Stimulated activated CD8-positive, alpha-beta memory T cell treated with anti-CD3 and anti-CD28 coated beads, Interleukin-12 subunit alpha, Interleukin-12 subunit beta, amount 100 ng/mL, for 4 hours (primary cell): ENCODE measurements at places on chromosomes 2 and 18.

DNA sequence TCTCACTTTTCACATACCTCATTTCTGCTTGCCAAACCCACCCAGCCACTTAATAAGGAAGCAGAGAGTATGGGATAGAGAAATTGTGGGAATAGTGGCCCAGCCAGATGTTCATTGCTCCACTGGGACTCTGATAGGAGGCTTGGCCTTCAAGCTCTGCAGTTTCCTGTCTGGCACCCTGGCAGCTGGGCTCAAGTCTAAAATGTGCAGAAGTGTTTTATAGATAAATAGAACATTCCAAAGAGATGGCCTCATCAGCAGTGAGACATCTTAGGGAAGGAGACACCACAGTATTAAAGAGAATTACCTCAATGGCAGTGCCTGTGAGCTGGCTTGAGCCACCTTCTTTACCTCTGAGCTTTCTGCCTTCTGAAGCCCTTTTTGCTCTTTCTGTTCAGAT, 24.7 kb downstream of the COPS7B start:
- DNase-seq: no peak

- no peak for DNase-seq
Observed at GRCh38 chr2:227511955-227512354, 40.0 kb downstream of the AGFG1 start.

DNA sequence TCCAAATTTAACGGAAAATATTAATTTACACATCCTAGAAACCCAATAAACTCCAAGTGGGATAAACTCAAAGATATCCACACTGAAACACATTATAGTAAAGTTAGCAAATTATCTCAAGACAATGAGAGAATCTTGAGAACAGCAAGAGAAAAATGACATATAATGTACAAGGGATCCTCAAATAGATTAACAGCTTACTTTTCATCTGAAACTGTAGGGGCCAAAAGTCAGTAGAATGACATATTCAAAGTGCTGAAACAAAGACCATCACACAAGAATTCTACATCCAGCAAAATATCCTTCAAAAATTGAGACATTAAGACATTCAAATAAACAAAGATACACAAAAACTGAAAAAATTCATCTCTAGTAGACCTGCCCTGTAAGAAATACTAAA, 18.7 kb upstream of the METTL21A start:
- DNase-seq: no peak

DNA sequence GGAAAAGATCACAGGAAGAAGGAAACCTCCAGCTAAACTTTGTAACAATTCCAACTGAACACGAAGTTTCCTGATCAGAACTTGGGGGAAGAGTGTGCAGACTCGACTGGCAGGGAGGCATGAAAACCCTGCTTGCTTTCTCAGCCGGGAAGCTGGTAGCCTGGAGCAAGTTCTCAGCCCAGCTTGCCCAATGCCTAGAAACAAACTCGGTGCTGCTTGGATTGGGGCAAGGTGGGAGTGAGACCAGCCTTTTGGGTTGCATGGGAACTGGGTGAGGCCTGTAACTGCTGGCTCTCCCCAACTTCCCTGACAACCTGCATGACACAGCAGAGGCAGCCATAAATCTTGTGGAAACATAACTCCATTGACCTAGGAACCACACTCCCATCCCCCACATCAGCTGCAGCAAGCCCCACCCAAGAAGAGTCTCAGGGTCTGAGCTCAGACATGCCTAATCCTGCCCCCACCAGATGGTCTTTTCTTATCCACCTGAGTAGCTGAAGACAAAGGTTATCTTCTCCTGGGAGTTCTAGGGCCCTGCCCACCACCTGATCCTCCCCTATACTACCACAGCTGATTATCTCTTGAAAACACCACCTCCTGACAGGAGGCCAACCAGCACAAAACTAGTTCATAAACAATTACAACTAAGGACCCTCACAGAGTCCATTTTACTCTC, 1859.7 kb upstream of the CELF4 start:
- no peak for DNase-seq

DNA sequence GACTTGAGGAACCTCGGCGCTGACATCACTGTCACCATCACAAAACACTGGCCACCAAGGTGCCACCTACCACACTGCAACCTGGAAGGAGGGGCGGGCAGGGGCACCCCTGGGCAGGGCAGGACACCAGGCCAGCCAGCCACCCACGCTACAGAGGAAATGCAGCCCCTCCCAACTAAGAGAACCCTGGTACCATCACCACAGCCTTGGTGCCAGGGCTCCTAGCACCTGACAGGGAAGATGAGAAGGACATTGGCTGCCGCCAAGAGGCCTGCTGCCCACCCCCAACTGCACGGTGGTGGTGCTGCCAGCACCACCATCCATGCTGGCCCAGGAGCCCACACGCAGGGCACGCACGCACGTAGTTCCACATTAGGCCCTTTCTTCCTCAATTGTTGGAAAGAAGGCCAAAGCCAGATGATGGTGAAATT, 88.7 kb downstream of the HDAC4 start:
- no peak for DNase-seq

- no peak for DNase-seq
Observed at GRCh38 chr2:147623328-147623727, 221.5 kb upstream of the ACVR2A start.

- no peak for DNase-seq
Observed at GRCh38 chr2:134314202-134314601, 60.3 kb downstream of the MGAT5 start.

- no peak for DNase-seq
Observed at GRCh38 chr2:58871469-58872142, 630.5 kb upstream of the FANCL start.

- DNase-seq: no peak
Observed at GRCh38 chr2:29583104-29583503, 338.3 kb downstream of the ALK start.

DNA sequence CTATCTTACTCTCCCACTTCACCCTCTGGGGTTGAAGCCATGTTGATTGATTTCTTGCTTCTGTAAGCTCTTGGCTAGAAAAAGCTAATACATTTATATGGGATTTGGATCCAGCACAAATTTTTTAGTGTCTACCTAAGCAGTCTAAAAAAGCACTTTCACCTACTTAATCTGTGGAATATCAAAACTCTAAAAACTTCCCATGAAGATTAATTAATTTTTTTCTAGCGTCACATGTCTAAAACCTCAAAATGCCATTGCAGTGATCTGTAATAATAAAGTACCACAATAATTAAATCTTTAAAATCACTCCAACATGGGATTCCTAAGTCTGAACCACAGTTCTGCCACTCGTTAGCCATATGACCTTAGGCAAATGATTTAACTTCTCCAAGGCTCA, 180.1 kb downstream of the EN1 start:
- DNase-seq: no peak

GRCh38 chr2:144240656-144241339, 279.1 kb downstream of the ZEB2 start:
- no peak for DNase-seq

DNA sequence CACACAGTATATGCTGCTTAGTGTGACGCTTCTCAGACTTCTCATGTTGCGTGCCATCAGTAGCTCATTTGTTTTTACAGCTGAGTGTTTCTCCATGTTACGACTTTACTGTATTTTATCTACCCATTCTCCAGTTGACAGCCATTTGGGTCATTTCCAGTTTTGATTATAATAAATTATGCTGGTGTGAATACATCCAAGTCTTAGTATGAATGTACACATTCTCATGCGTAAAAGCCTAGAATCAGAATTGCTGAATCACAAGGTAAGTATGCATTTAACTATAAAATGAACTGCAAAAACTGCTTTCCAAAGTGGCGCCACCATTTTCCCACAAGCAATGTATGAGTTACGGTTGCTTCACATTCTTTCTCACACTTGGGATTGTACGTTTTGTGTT, 184.2 kb upstream of the SLC35G4 start:
- DNase-seq: no peak

DNA sequence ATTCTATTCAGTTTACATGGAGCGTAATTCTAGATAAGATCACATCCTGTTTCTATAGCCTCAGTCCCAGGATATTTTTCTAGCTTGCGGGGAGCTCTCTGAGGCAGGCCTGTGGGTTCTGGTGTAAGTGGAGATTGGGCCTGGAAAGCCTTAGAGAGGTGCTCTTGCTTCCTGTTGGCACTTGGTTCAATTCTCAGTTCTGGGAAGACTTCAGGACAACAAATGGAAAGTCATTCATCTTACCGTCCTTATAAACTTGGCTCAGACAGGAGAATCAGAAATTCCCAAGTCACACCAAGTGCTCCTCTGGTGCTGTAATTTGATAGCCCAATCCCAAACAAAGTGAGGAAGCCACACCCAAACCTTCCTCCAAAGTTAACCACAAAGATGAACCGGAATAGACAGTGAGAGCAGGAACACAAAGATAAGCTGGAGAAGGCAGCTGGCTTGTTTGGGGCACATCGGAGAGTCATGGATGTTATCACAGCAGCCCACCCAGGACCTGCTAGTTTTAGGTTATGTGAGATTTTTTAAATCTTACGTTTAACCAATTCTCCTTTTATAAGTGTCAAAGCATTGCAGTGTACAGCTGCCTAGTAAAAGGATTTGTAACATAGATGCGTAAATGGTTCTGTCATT, 144.3 kb upstream of the MAP3K20 start:
- DNase-seq: no peak

DNA sequence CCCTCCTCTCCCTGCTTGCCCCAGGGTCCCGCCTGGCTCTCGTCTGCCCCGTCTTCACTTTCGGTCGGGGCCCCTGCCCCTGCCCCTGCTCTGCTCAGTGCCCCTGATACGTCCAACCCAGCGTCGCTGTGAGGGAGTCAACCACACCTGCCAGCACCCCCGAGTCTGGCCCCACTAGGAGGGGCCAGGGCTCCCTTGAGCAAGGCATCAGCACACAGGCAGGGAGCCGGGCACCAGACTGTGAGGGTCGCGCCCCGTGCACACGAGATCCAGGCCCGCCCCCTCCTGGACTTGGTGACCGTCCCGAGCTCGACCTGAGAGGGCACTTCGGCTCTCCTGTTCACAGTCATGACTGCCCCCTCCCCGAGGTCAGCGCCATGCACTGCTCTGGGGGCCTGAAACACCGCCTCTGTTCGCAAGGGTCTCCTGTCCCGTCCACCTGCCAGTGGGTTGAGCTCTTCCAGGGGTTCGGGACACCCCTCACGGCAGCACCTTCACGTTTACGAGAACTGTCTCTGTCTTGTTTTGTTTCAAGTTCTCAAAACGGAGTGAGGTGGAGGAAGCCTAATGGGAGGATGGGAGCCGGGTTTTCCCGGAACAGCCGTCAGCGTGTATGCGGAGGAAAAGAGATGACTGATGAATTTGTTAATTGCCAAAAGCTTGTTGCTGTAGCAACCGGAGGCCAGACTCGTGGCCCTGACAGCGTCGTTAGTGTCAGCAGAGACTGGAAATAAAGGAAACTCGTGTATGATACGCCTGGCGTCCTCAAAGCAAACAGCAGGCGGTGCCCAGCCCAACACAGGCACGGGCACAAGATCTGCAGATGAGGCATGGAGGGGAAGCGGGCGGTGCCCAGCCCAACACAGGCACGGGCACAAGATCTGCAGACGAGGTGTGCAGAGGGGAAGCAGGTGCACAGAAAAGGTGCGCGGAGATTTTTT, 48.2 kb upstream of the KCNG2 start:
- no peak for DNase-seq

- DNase-seq: no peak
Observed at GRCh38 chr18:2340335-2340734, 231.0 kb downstream of the METTL4 start.

DNA sequence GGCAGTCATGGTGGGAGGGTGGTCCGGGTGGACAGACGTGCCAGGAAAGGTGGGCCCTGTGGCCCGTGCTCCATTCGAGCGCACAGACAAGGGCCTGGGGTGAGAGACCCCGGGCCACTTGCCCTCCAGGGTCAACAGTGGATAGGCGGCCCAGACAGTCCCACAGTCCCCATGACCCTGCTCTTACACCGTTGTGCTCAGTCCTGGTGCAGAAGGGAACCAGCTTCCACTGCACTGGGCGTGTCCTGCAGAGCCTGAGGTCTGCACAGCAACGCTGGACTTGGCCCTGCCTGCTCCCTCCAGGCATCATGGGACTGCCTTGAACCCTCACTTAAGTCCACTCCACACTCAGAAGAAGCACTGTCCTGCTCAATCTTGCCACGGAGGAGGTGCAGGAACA, 52.0 kb downstream of the PXDN start:
- no peak for DNase-seq

DNA sequence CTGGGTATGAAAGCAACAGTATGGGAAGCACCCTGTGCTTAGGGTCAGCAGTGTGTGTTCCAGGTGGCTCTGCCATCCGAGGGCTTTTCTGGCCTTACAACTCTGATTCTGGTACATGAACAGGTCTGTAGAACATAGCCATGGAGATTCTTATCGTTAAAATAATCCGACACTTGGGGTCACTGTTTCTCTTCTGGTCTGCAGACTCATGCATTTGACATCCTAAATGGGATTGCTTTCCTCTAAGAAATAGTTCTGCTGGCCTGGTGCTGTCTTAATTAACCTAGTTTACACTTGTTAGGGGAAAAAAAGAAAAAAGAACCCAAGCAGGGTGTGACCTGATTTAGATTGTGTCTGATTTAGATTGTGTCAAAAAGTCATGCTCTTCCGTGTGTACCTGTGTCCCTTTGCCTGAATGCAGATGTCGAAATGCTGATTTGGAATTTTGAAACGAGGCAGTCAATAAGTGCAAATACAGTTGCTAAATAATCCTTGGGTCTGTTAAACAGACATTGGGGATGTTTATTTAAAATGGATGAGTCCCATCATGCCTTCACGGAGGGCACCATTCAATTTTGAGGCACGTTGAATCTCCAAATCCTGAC, 59.6 kb downstream of the TRPM8 start:
- no peak for DNase-seq

GRCh38 chr2:42464631-42465030, 29.2 kb downstream of the KCNG3 start:
- no peak for DNase-seq

DNA sequence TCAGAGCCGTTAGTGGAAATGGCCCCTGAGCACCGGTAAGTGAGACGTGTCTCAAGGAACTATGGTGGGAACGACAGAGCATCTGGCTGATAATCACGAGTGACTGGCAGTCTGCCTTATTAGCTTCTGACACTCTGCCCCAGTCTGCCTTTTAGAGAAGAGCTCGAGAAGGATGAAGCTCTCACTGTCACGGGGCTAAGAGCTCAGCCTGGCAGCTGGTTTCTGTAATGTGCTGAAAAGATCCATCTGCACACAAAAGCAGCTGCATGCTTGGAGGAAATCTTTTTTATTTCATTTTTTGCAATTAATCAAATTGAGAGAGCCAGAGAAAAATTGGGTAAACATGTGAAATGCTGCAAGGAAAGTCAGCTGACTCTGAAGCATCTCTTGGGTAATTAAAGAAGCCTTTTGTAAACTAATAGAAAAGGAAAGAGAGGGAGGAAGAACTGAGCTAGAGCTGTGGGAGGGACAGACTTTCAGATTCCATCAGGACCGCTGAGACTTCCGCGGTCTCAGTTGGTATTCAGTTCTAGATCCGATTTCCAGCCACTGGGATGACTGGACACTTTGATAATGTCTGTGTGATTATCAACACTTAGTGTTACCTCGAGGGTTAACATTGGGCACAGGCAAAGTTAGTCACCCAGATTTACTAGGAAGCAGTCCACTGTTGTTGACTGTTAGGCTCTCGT, 24.4 kb downstream of the MBP start:
- DNase-seq: no peak

GRCh38 chr2:150126143-150126740, 361.2 kb downstream of the RND3 start:
- no peak for DNase-seq
